ENCODE measurements at places on chromosomes 4 and X. TPM values are rescaled to one million over a fixed set of nuclear protein-coding genes. Genes with fewer than 3 reads are reported as not detected.

CSAG1 gene
- 0.53 TPM for total RNA-seq

GBA3 gene
- not detected for total RNA-seq

CSAG3 gene
- total RNA-seq: not detected

PLAC8 gene
- total RNA-seq: 0.94 TPM

DDX53 gene
- total RNA-seq: not detected

TSPAN7 gene
- total RNA-seq: 3.0 TPM

OTUD5 gene
- 69.1 TPM for total RNA-seq

Measured in A549 treated with dexamethasone at 1 μM for 4 hours (cell line).